ENCODE measurements at places on chromosomes 6 and 20.

DNA sequence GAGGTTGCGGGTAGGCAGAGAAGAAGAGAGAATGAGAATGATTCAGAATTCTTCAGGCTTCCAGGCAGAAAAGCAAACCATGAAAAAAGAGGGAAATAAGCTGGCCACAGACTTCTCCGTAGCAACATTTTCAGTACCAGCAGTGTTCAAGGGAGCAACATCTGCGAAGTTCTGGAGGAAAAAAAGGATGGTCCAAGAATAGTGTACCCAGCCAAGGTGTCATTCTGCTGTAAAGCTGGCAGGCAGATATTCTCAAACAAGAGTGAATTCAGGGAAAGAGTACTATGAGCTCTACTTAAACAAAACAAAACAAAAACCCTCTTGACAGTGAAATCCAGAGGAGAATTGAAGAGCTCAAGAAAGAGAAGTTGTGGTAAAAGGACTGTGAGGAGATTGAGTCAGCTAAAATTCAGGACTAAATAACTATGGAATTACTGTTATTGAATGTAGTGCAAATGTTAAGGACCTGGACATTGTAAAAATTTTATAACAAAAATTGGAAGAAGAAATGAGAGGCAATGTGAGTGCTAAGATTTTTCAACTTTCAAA is 86.5 kb downstream of the ATRN start:
- no peak for DNase-seq

DNA sequence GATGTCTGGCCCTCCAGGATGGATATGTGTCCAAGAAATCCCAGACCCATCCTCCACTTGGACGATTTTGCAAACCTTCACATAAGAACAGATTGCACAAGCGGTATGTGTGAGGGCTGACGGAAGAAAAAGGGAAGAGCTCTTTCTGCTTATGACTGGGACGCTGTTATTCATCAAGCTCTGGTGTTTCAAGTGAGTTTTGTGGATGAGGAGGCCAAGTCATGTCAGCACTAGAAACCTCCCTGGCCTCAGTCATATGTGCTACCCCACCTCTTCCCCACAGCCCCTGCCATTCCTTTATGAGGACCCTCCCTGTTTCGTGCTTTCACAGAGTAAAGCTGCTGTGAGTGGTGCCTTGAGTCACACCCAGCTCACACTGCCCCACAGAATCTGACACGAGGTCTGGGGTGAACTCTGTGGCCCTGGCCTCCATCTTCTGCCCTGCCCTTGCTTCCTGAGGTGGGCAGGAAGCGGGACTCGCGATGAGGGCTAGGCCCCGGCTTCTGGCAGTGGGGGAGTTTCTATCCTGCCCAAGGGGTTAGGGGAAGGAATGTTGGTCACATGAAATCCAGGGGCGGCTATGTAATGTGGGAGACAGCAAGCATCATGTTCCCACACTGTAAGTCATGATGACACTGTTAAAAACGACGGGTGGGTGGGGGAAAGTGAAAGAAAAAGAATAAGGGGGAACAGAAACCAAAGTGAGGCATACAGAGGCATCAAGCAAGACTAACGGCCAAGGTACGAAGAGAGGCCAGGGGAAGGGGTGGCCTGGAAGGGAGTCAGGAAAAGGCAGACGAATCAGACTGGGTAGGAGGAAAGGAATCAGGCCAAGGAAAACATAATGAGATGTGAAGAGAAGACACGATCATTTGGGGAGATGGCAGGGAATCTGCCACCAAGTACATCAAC is 78.1 kb downstream of the PRDM1 start:
- peak; percentile 98 for DNase-seq

DNA sequence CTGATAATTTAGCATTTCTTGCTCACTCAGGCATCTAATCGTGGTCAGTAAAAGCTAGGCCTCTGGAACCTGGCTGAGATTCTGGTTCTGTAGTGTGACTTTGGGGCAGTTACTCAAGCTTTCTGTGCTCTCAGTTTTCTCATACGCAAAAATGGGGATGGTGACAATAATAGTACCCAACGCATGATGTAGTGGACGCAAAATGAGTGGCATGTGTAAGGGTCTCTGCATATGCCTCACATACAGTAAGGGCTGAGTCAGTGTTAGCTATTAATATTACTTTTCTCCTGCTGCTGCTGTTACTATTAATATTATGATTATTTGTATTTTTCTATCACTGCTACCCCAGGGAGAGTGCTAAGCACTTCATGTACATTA is 686 bp downstream of the GINS1 start:
- DNase-seq, result no peak

DNA sequence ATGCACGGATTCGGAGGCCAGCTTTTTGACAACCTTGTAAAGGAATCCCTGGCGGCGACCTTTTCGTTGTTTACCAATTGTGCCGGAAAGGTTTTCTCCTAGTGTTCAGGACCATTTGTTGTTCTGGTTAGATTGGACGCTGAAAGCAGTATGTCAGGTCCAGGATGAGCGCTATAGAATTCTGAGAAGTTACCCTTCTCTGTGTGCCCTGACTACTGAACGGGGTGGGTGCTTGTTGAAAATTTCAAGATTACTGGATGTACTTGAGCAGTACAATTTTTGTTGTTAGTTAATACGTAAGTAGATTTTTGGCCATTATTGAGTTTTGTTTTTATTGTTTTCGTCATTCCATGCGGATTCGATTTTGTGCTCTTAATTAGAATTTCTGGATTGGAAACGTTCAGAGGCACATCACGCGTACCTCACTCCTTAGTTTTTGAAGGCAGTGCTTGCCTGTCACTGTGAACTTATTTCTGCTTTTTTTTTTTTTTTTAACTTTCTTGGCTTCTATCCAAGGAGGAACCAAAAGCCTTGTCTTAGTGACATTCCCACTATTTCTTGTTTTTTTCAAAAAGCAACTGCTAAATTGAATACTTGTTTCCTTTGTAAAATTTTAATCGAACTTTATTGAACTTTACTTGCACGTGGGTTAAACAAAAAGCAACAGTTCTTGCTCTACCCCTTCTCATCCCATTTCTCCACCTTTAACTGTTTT is 898 bp downstream of the XRN2 start:
- no peak for DNase-seq

- DNase-seq, result no peak
Measured at GRCh38 chr6:446418-447366, 55.1 kb downstream of the IRF4 start.

DNA sequence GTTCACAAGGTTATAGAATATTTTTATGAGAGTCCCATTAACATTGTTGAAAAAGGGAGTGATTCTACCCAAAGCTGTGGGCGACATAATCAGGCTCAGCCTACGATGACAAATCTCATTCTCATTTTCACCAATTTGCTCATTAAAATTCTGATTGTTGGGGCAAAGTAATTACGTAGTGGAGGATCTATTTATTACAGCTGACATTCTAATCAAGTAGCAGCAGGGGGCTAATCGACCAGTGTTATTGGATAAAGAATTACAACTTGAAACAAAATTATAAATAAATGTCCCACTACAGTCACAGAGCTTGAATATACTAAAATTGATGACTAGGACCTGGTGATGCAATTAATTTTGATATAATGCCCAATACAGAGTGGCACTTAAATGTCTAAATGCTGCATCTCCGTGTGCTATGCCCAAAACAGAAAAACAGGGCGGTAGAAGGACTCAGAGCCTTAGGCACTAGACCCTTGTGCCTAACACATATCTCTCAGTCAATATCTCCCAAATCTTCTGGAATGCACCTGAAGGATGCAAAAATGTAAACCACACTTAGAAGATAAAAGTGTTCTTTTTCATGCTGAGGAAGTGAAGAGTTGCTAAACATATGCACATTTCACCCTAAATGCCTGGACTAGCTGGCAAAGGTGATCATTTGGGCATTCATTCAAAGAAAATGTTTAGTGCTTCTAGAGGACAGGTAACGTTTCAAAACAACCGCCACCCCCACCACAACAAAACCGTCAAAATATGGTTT is 88.3 kb downstream of the CD24 start:
- no peak for DNase-seq

- DNase-seq, result no peak
Measured at GRCh38 chr6:167420858-167421766, 96.2 kb downstream of the TTLL2 start.

GRCh38 chr6:148805777-148806176 is 58.9 kb downstream of the UST start:
- DNase-seq, result no peak

DNA sequence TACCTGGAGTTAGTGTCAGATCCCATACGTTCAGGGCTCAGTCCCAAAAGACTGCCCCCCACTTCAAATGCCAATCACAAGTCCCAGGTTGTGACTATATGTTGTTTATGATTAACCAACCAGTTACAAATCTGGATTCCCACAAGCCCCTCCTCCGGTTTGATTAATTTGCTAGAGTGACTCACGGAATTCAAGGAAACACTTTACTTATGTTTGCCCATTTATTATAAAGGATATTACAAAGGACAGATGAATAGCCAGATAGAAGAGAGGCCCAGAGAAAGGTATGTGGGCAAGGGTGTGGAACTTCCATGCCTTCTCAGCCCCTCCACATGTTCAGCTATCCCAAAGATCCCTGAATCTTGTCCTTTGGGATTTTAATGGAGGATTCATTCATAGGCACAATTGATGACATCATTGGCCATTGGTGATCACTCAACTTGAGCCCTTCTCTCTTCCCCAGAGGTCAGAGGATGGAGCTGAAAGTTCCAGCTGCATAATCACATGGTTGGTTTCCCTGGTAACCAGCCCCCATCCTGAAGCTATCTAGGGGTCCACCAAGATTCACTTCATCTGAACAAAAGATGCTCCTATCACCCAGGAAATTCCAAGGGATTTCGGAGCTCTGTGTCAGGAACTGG is 2.0 kb downstream of the ECT2L start:
- no peak for DNase-seq

DNA sequence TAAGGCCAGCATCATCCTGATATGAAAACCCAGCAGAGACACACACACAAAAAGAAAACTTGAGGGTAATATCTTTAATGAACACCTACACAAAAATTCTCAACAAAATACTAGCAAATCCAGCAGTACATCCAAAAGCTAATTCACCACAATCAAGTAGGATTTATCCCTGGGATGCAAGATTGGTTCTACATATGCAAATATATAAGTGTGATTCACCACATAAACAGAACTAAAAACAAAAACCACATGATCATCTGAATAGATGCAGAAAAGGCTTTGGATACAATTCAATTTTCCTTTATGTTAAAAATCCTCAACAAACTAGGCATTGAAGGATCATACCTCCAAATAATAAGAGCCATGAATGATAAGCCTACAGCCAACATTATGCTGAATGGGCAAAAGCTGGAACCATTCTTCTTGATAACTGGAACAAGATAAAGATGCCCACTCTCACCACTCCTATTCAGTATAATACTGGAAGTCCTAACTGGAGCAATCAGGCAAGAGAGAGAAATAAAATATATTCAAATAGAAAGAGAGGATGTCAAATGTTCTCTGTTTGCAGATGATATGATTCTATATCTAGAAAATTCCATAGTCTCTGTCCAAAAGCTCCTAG is 33.9 kb upstream of the CLVS2 start:
- no peak for DNase-seq
